Stimulated activated CD4-positive, alpha-beta T cell treated with anti-CD3 and anti-CD28 coated beads, Interleukin-2, amount 100 ng/mL, for 24 hours (primary cell): ENCODE measurements at places on chromosomes 5 and 9.
A peak's percentile ranks its signal among the peaks of the same experiment; 100 is the strongest.

GRCh38 chr9:122228568-122229484 is at the start of gene LHX6:
LHX6 (minus strand) TSS chr9:122228957; CDS start chr9:122228740, 217 bp downstream.
- DNase-seq, result no peak

GRCh38 chr5:139167533-139167932 is 30.6 kb downstream of the SIL1 start:
- DNase-seq, result no peak

GRCh38 chr9:68887232-68887631 is 126.7 kb downstream of the PRKACG start:
- no peak for DNase-seq

GRCh38 chr9:134301387-134302129 is 24.7 kb upstream of the RXRA start:
- DNase-seq, result peak; percentile 52
